ENCODE measurements at places on chromosomes 13 and 19.

DNA sequence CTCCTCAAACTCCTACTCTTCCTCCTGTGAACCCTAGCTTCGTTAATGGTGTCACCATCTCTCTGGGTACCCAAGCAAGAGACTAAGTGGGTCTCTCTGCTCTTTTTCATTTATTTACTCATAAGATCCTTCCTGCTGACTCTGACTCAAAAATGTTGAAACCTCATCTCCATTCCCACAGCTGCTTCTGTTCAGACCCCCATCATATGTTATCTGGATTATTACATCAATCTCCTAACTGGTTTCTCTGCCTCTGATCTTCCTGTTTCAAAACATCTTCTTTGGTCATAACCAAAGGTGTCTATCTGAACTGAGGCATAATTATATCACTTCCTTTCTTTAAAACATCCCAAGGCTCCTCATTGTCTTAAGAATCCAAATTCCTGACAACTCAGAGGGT is 2.0 kb upstream of the MEDAG start:
- DNase-seq: no peak

DNA sequence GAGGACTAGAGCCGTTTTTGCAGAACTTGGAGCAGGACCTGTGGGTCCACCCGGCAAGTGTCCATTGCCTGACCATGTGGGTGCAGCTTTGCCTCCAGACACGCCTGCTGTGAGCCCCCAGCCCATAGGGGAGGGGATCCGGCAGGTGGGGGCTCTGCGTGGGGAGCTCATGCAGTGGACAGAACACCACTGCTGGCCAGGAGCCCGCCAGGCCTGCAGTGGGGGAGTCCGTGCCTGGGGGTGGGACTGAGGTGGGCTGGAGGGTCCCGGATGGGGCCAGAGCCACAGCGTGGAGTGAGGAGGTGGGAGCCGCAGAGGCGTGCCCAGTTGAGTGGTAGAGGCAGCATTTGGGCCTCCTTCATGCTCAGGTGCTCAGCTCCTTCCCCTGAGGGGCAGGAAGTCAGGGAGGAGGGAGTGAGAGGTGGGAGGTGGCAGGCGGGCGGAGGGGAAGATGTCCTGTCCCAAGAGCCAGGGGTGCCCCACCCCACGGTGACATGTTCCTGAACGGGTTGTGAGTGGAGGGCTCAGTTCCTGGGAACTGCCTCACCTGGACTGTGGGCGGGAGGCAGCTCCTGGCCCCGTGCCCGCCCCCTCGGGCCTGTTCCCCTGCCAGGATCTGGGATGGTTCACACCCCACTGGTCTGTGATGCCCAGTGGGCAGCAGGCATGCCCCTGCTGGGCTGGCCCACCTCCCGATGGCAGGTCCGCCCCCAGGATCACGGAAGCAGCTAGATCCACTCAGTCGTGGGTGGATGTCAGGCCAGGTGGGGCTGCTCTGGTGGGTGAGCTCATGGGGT is 8.8 kb downstream of the ADAT3 start:
- DNase-seq: no peak

GRCh38 chr13:26756961-26757360 is 3.6 kb downstream of the GPR12 start:
- DNase-seq: no peak

GRCh38 chr13:33072282-33072681 is 56.1 kb downstream of the KL start:
- DNase-seq: no peak

GRCh38 chr19:53879140-53880081 is 2.6 kb upstream of the PRKCG start:
- DNase-seq: peak; percentile 67

- no peak for DNase-seq
These were observed 561.2 kb upstream of the SLITRK1 start for GRCh38 chr13:84443463-84443862.

- DNase-seq: no peak
These were observed 26.2 kb upstream of the SLITRK6 start for GRCh38 chr13:85825454-85825853.

DNA sequence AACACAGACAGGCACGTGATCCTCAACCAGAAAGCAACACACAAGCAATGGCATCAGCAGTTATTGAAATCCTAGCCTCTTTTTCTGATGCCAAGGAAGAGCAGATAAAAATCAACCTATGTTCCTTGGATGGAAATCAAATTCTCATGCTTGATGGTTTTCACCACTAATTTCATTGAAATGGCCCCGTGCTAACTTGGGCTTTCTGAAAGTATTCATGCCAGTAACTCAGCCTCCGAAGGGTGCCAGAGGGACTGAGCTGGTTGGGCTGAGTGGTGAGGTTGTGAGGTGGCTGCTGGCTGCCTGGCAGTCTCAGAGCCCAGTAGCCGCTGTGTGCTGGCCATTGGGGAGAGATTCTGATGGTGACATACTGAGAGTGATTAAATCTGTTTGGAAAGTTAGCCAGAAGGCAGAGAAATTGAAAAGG is 309.3 kb downstream of the DCT start:
- DNase-seq: no peak

GRCh38 chr19:35404879-35405622 is 34.2 kb downstream of the GPR42 start:
- peak; percentile 16 for DNase-seq

DNA sequence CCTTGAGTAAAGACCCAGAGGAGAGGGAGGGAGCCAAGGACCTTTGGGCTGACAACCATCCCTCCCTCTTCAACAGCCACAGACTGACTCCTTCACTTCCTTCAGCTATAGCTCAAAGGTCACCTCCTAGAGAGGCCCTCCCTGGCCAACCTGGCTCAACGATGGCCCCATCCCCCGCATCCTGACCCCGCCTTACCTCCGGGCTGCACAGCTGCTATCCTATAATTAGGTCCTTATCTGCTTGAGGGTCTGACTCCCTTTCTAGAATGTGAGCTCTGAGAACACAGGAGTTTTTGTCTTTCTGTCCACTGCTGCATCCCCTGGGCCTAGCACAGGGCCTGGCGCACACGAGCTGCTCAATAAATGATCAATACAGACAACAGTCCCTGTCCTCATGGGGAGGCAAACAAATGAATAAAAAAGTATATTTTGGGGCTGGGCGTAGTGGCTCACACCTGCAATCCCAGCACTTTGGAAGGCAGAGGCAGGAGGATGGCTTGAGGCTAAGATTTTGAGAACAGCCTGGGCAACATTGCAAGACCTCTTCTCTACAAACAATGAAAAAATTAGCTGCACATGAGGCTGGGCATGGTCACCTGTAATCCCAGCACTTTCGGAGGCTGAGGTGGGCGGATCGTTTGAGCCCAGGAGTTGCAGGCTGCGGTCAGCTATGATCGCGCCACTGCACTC is 6.6 kb upstream of the LGALS4 start:
- no peak for DNase-seq

- no peak for DNase-seq
These were observed 4.5 kb downstream of the LILRB3 start for GRCh38 chr19:54218259-54218658.

- DNase-seq: no peak
These were observed 15.8 kb upstream of the SPRYD7 start for GRCh38 chr13:49951754-49952535.

GRCh38 chr19:28509079-28509895 is 703.7 kb downstream of the UQCRFS1 start:
- no peak for DNase-seq

GRCh38 chr13:90270226-90270625 is 1077.3 kb upstream of the MIR17HG start:
- DNase-seq: no peak

- no peak for DNase-seq
These were observed 43.3 kb downstream of the SPATA13 start for GRCh38 chr13:24203811-24204210.

- DNase-seq: no peak
These were observed 91.9 kb downstream of the SLAIN1 start for GRCh38 chr13:77789376-77789775.
